ENCODE measurements at places on chromosomes 7 and 10.

DNA sequence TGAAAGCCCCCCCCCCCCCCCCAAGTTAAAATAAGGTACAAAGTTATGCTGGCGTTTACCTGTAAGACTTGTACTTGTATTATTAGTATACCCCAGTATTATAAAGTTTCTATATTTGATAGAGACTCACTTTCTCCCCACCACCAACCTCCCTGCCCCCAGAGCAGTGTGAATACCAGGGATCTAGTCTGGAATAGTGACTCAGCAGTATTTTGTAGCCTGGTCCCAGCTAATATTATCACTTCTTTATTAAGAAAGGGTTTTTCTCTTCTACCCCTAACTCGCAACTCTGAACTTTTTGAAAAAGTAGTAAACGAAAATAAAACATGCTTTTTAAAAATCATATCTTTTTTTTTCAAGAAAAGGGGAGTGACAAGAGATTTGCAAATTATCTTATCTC, 26.7 kb downstream of the GLI3 start:
- H3K27me3 ChIP-seq = no peaks in the 10 kb centered on the region
- no peaks in the 10 kb centered on the region for H3K4me1 ChIP-seq
- no peak overlapping the region for H3K4me3 ChIP-seq
- DNase-seq = no peak

DNA sequence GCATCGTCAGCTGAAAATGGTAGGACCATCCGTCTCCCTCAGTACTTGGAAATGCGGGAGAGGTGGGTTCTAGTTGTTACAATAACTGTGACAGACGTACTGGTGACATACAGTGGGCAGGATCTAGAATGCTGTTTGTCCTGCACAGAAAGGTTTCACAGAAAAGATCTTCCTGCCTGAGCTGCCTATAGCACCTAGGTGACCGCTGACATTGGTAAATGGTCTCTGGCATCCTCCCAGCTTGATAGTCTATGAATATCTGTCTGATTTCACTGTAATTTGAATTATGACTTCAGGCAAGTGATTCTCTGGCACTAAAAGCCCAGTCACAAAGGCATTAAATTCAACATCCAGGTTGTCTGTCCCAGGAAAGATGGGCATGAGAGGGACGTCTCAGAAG, 38.2 kb upstream of the CCDC3 start:
- no peaks in the 10 kb centered on the region for H3K4me1 ChIP-seq
- H3K4me3 ChIP-seq = no peak overlapping the region
- H3K27ac ChIP-seq = no peak overlapping the region
- H3K36me3 ChIP-seq = no peaks in the 10 kb centered on the region
- no peak for DNase-seq

- DNase-seq = no peak
- H3K4me1 ChIP-seq = peaks cover 2% of the 10 kb centered on the region
- H3K4me3 ChIP-seq = no peak overlapping the region
- no peak overlapping the region for H3K27ac ChIP-seq
Observed at GRCh38 chr7:114356133-114356532, 58.5 kb upstream of the FOXP2 start.

DNA sequence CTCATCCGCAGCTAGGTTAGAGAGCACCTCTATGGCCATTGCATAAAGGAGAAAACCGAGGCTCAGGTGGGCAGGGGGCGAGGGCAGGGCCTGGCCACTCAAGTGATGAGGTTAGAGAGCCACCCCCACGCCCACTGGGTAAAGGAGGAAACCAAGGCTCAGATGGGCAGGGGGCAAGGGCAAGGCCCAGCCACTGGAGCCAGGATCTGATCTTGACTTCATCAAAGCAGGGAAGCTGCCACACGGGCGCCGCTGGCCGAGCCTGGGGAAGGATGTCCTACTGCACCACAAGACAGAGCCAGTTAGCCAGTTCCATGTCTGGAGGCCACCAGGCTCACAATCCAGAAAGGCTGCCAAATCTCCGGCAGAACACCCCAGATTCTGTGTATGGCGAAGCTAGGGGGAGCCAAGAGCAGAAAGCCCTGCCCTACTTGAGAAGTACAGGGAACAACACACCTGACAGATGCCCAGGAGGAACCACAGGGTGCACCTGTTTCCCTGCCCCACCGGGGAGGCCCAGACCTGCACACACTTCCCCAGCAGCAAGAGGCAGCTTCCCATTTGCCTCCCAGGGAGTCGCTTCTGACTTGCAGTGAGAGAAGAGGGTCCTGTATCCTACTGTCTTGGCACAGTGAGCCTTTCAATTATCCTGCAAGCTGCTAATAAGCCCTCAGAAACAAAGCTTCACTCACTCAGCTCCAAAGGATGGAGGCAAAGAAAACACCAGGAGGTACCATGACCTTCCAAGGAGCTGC, 101.9 kb downstream of the TNS3 start:
- H3K27me3 ChIP-seq = no peaks in the 10 kb centered on the region
- no peak for DNase-seq
- no peaks in the 10 kb centered on the region for H3K36me3 ChIP-seq

GRCh38 chr7:139452958-139453672, 30.4 kb downstream of the KLRG2 start:
- no peaks in the 10 kb centered on the region for H3K4me1 ChIP-seq
- DNase-seq = no peak
- no peak overlapping the region for H3K27ac ChIP-seq
- H3K4me3 ChIP-seq = no peak overlapping the region
- no peaks in the 10 kb centered on the region for H3K27me3 ChIP-seq

GRCh38 chr7:880450-880849, 4.1 kb downstream of the GET4 start:
- DNase-seq = no peak
- H3K36me3 ChIP-seq = peaks cover 17% of the 10 kb centered on the region
- H3K4me1 ChIP-seq = peaks cover 18% of the 10 kb centered on the region
- H3K27ac ChIP-seq = no peak overlapping the region

DNA sequence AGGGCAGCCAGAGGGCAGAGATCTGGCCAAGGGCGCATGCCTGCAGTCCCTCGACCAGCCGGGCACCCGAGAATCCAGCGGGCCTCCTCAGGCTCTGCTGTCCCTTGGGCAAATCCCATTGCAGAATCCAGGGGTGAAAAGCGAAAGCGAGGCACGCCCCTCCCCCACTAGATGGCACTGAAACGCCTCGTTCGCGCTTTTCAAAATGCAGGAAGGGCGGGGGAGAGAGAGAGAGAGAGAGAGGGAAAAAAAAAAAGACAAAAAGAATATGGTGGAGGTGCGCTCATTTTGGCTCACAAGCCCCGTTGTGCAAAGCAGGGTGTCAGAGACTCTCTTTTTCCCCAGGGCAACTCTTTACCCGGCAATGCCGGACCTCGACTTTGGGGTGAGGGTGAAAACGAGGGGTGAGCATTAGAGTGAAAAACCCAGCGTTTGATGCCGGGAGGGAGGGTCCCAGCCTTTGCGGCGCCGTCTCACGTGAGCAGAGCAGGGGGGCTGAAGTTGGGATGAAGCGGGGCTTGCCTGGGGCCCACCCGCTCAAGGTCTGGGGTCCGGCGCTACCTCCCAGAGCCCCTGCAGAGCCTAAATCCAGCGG, 2.5 kb upstream of the TMEM178B start:
- H3K4me3 ChIP-seq = peak overlapping the region; percentile 67
- peaks cover 46% of the 10 kb centered on the region for H3K27me3 ChIP-seq
- peaks cover 23% of the 10 kb centered on the region for H3K4me1 ChIP-seq
- no peak overlapping the region for H3K27ac ChIP-seq
- H3K36me3 ChIP-seq = no peaks in the 10 kb centered on the region

DNA sequence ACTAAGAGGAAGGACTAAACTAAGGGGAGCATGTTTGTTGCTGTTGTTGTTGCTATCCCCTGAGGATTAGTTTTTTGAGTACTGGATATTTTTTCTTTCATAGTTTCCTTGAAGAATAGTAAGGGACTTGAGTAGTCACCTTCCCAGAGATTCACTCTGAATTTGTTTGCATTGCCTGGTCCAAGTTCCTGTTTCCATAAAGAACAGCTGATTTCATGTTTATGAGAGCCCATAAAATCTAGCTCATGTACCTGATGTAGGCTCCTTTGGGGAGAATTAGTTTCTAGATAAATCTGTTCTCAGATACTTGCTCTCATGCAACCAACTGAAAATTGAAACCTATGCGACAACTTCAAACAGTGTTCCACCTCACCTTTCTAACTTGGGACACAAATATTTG, 464.4 kb upstream of the MBL2 start:
- no peaks in the 10 kb centered on the region for H3K36me3 ChIP-seq
- H3K4me3 ChIP-seq = no peak overlapping the region
- H3K27me3 ChIP-seq = no peaks in the 10 kb centered on the region
- DNase-seq = no peak
- no peak overlapping the region for H3K27ac ChIP-seq
- no peaks in the 10 kb centered on the region for H3K4me1 ChIP-seq

DNA sequence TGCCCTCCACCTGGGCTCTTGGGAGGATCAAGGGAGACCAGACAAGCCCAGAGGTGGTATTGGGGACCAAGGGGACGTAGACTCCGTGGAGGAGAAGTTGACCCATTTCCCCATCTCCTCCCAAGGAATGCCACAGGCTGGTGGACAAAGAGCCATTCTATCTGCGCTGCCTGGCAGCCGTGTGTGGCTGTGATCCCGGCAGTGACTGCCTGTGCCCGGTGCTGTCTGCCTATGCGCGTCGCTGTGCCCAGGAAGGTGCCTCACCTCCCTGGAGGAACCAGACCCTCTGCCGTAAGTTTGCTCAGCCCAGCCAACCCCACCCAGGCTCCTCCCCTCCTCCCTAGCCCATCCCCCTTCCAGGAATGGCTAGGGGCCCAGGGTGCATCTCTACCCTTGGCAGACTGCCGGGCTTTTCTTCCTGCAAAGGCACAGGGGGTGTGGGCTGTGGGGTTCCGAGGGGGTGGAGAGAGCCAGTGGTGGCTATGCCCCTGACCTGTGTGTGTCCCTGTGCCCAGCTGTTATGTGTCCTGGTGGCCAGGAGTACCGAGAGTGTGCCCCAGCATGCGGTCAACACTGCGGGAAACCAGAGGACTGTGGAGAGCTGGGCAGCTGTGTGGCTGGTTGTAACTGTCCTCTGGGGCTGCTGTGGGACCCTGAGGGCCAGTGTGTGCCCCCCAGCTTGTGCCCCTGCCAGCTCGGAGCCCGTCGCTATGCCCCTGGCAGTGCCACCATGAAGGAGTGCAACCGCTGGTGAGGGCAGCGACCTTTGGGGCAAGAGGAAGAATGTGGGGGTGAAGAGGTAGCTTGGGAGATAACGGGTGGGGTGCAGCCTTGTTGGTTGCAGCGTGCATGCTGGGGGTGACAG, 10.2 kb upstream of the ZNF467 start:
- H3K27me3 ChIP-seq = no peaks in the 10 kb centered on the region
- no peaks in the 10 kb centered on the region for H3K36me3 ChIP-seq
- H3K4me3 ChIP-seq = no peak overlapping the region
- H3K4me1 ChIP-seq = no peaks in the 10 kb centered on the region

GRCh38 chr7:16589881-16590280, 55.7 kb downstream of the ANKMY2 start:
- no peaks in the 10 kb centered on the region for H3K27me3 ChIP-seq
- H3K4me1 ChIP-seq = no peaks in the 10 kb centered on the region
- H3K27ac ChIP-seq = no peak overlapping the region
- H3K4me3 ChIP-seq = no peak overlapping the region
- no peaks in the 10 kb centered on the region for H3K36me3 ChIP-seq
- DNase-seq = no peak

- peaks cover 50% of the 10 kb centered on the region for H3K4me1 ChIP-seq
- H3K36me3 ChIP-seq = no peaks in the 10 kb centered on the region
- no peak overlapping the region for H3K4me3 ChIP-seq
Observed at GRCh38 chr7:142459551-142459963, 201.7 kb upstream of the PRSS58 start.

- no peaks in the 10 kb centered on the region for H3K36me3 ChIP-seq
- no peak for DNase-seq
- H3K27ac ChIP-seq = no peak overlapping the region
- H3K27me3 ChIP-seq = no peaks in the 10 kb centered on the region
- H3K4me3 ChIP-seq = no peak overlapping the region
Observed at GRCh38 chr10:114550756-114551635, 107.1 kb downstream of the ABLIM1 start.

- H3K4me3 ChIP-seq = no peak overlapping the region
- no peak for DNase-seq
- H3K27ac ChIP-seq = no peak overlapping the region
- H3K36me3 ChIP-seq = no peaks in the 10 kb centered on the region
Observed at GRCh38 chr7:155540553-155540952, 5.8 kb downstream of the CNPY1 start.

GRCh38 chr7:3301449-3301731, 338 bp downstream of the SDK1 start:
- H3K4me1 ChIP-seq = peaks cover 10% of the 10 kb centered on the region
- no peak overlapping the region for H3K27ac ChIP-seq
- no peak overlapping the region for H3K4me3 ChIP-seq
- H3K27me3 ChIP-seq = peaks cover 60% of the 10 kb centered on the region
- no peaks in the 10 kb centered on the region for H3K36me3 ChIP-seq
- DNase-seq = no peak

- peaks cover 17% of the 10 kb centered on the region for H3K36me3 ChIP-seq
- no peak overlapping the region for H3K27ac ChIP-seq
- no peak overlapping the region for H3K4me3 ChIP-seq
- H3K4me1 ChIP-seq = peaks cover 17% of the 10 kb centered on the region
- no peaks in the 10 kb centered on the region for H3K27me3 ChIP-seq
- DNase-seq = no peak
Observed at GRCh38 chr10:29470843-29471543, 163.8 kb downstream of the SVIL start.

DNA sequence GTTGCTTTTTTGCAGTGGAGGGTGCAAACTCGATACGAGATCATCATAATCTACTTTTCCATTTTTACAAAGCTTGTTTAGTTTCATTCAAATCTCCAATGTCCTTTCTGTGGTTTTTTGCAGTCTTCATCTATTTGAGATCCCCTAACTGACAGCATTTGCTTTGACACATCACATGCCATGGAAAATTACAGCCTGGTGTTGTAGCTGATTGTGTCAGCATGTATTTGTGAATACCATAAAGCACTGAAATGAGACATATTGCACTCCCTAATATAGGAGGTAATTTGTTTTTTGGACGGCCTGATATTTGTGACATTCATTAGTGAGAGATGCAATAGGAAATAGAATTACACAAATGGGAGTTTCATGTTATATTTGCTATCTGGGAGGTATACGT, 620.8 kb downstream of the KCNMA1 start:
- no peak overlapping the region for H3K27ac ChIP-seq
- no peaks in the 10 kb centered on the region for H3K36me3 ChIP-seq

GRCh38 chr7:152859781-152860191, 100.2 kb downstream of the ACTR3B start:
- H3K36me3 ChIP-seq = no peaks in the 10 kb centered on the region
- DNase-seq = no peak
- H3K27me3 ChIP-seq = no peaks in the 10 kb centered on the region
- no peak overlapping the region for H3K27ac ChIP-seq
- no peaks in the 10 kb centered on the region for H3K4me1 ChIP-seq

- H3K27ac ChIP-seq = no peak overlapping the region
- H3K4me3 ChIP-seq = no peak overlapping the region
- peaks cover 2% of the 10 kb centered on the region for H3K36me3 ChIP-seq
- peaks cover 16% of the 10 kb centered on the region for H3K27me3 ChIP-seq
- no peak for DNase-seq
- H3K4me1 ChIP-seq = peaks cover 10% of the 10 kb centered on the region
Observed at GRCh38 chr7:106367664-106368063, 82.9 kb upstream of the NAMPT start.

- no peak for DNase-seq
- H3K27ac ChIP-seq = no peak overlapping the region
- H3K27me3 ChIP-seq = no peaks in the 10 kb centered on the region
- H3K4me3 ChIP-seq = no peak overlapping the region
- peaks cover 11% of the 10 kb centered on the region for H3K36me3 ChIP-seq
Observed at GRCh38 chr10:71835671-71836595, 15.1 kb downstream of the PSAP start.

Measured in activated CD4-positive, alpha-beta memory T cell treated with anti-CD3 and anti-CD28 coated beads, Interleukin-2, amount 10 ng/mL, durations not matched to agents 7 days and 5 days (primary cell).